ENCODE measurements at places on chromosomes 7 and 10.
A peak's percentile ranks its signal among the peaks of the same experiment; 100 is the strongest.

GRCh38 chr10:61845950-61846268 is 55.6 kb upstream of the ARID5B start:
- no peak for DNase-seq

- DNase-seq, result no peak
Measured at GRCh38 chr7:73870041-73870492, 9.1 kb downstream of the TMEM270 start.

DNA sequence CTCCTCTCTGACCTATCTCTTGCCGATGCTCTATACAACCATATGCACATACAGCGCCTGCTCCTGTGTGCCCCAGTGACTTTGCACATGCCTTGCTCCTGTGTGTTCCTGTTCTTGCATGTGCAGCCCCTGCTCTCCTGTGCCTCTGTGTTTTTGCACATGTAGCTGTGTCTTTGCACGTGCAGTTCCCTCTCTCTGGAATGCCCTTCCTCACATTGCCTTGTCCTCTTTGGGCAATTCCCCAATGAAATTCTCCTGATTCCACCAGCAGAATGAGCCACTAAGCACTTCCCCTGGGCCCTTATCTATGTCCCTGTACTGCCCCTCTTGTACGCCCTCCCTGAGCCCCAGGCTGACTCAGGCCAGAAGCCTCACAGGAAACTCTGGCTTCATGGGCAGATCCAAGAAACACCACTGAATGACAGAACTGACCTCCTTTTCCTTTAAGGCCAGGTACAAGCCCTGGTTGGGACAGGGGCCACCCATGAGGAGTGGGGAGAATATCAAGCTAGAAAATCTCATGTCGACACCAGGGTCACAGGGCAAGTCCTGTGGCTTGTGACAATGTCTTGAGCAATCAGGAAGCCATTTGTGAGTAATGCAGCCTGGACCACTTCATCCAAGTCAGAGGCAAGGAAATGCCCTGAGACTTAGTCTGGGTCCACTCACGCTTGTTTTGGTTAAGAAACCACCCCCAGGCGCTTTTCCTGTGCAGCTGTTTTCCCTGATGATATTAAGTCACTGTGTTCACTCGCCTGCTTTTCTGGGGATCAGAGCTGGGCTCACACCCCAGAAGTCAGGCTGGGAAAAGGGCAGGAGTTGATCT is 1.9 kb upstream of the ARHGAP22 start:
- no peak for DNase-seq

- no peak for DNase-seq
Measured at GRCh38 chr10:11475831-11476434, 135.5 kb downstream of the USP6NL start.

DNA sequence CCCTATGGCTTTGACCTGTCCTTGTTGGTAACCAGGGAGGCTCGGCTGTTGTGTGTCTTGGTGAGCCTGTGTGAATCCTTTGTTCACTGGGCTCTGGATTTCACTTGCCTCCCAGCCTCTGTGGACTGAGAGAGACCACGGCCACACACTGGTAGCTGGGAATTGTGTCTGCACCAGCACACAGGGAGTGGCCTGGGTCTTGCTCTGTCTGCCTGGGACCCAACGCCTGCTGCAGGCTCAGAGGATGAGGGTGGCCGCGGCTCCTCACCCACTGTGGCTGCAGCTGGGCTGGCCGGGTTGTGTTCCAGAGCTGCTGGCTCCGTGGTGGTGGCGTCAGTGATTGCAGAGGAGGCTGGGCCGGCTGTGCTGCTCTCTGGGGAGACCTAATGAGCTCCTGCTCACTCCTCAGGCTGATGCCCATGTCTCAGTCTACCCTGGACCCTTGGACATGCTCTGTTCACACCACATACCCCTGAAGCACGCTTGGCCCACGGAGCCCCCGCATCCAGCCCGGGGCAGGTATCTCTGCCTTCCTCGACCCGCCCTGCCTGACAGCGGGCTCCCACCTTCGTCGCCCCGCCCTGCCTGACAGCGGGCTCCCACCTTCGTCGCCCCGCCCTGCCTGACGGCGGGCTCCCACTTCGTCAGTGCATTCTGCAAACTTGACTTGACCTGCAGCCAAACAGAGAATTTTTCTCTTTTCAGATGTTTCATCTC is 328.5 kb downstream of the ADARB2 start:
- no peak for DNase-seq

GRCh38 chr7:28509251-28510025 is 97.1 kb downstream of the CREB5 start:
- no peak for DNase-seq

- no peak for DNase-seq
Measured at GRCh38 chr10:121710207-121710606, 112.0 kb upstream of the FGFR2 start.

DNA sequence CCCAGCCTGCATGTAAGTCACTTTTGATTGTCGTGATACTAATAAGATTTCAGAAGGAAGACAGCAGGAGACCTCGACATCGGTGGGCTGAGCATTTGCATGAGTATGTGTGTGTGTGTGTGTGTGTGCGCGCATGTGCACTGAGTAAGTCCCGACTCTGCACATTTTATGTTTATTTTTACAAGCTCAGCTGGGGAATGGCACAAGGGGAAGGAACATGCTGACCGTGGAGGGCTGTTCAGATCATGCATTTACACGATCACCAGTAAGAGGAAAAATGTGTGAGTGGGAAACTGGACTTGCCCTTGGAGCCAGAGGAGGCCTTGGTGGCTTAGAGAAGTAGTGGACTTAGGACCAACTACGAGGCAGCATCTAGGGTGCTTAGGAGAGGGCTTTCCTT is 41.3 kb downstream of the IL2RA start:
- no peak for DNase-seq

GRCh38 chr10:28180654-28181053 is 122.2 kb downstream of the MPP7 start:
- no peak for DNase-seq

DNA sequence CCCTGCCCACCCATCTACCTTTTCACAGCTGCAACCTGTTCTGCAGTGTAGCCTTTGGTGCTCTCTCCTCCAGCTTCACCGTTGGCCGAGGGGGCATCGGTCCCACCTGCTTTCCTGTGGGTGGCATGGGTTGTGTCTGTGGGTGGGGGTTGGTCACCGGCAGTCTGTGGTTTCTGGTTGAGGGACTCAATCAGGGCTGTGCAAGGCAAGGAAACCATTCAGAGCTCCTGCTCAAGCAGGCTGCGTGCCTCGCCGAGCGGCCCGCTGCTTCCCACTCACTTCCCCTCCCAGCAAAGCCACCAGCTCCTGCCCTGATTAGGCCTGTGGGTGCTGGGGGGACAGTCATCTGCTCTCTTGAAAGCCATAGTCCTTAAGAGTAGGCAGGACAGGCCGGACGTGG is 9.8 kb downstream of the DNAJB12 start:
- DNase-seq, result peak; percentile 39

DNA sequence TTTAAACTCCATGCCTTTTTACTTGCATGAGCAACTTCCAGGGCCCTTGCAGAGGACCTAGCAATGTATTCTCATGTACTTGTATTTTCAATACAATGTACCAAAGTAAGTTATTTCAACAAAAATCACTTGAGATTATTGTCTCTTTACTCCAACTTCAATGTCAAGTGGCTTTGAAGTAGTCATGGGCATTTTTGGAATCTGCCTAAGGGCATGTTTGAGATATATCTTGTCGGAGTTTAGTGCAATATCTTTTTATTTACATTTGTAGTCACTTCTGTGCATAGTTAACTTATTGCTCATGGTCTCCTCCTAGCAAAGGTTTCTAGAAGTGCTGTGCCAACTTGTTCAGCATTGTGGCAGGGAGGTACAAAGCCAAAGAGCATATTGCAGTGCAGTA is 508.7 kb upstream of the SEMA3D start:
- no peak for DNase-seq

DNA sequence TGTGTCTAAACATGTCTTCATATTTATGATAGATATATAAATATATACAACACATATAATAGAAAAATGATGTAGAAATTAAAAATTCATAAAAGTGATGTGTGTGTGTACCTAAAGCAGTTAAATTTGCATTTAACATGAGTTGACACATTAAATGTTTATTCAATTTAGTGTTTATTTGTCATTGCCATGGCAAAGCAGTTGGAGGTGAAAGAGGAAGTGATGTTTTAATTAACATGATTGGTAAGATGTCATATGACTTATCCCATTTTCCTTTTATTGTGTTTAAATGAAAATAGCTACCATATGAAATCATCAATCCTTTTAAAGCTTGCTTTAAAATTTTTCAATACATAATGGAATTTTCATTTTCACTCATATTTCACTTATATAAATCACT is 452.6 kb downstream of the SUGCT start:
- DNase-seq, result no peak

- no peak for DNase-seq
Measured at GRCh38 chr10:12156367-12157123, 27.1 kb downstream of the SEC61A2 start.

GRCh38 chr7:4137552-4137951 is 544.5 kb upstream of the FOXK1 start:
- DNase-seq, result no peak

- DNase-seq, result no peak
Measured at GRCh38 chr10:117553815-117554172, 11.2 kb downstream of the EMX2 start.

DNA sequence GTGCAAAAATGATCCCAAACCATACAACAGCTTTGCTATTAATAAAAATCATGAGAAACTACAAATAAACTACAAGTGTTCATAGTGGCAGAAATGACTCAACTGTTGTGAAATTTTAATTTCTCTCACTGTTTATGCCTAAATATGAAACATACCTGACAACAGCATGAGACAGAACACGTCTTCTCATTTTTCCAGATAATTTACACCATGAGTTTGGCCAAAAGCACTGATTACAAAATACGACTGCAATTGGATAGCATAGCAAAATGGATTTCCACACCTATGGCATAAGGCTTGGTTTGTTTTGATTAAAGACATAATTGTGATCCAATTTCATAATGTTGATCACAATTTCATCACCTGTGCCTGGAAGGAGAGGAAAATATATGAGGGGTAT is 608.6 kb downstream of the GATA3 start:
- no peak for DNase-seq

DNA sequence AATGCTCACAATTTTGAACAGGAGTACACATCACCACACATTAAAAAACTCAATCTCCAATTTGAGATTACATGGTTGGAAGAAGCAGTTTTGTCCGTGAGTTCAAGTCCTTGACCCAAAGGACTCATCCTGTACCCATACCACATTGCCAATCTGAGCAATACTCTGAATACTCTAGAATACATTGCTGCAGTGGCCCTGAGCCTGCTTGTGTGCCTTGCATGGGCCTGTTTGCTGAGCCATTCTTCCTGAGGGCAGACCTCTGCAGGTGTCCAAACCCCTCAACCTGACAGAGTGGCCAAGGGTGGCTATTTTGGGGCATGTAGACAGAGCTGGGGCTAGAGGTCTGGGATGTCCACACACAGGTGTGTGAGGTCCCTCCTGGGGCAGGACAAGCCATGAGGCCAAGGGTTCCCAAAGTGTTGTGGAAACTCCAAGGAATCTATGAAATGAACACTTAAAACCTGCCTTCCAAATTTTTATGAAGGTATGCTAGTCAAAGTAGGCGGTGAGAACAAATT is 15.5 kb downstream of the AGMO start:
- no peak for DNase-seq

- DNase-seq, result no peak
Measured at GRCh38 chr10:113751181-113751732, at the start of gene PLEKHS1. TSS of gene PLEKHS1 (plus strand) at chr10:113751682. CDS start at chr10:113755278, 3,596 bp downstream.

GRCh38 chr7:93402944-93403343 is 170.8 kb downstream of the VPS50 start:
- no peak for DNase-seq

- no peak for DNase-seq
Measured at GRCh38 chr10:86547296-86547695, 25.7 kb upstream of the WAPL start.

- DNase-seq, result no peak
Measured at GRCh38 chr10:121081306-121081705, 230.1 kb downstream of the WDR11 start.

GRCh38 chr10:5387169-5387568 is 17.5 kb downstream of the TUBAL3 start:
- no peak for DNase-seq

GRCh38 chr10:69088801-69089501 is 1.0 kb downstream of the SRGN start:
- peak; percentile 67 for DNase-seq

DNA sequence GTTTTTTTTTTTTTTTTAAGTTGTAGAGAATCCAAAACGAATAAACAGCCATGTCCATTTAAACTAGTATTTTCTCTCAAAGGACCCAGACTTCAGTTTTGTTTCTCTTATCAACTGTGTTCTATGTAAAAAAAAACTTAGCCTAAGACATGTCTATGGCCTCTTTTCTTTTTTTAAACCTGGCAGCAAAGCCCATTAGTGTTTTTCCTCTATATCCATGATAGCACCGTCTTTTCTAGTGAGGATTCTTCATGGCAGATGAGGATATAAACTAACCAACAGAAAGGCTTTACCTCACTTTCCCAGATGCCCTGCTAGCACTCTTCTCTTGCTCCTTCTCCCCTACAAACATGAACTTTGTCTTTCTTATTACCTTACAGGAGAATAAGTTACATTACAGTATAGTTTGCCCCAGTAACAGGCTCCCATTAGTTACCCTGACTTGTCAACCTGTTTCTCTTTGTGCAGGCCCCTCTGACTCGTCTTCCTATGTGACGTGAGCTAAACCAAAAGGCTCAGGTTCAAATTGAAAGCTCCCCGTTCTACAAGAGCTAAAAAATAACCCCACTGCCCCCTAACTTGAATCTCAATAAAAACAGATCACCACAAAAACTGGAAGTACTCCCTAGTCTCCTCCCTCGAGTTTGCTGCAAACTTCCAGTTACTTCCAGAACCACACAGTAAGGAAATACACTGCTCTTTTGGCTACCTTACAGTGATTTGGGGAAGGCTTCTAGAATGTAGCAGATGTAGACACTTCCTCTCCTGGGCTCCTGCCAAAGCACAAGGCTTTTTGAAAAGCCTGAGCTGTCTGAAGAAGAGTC is 20.1 kb downstream of the P4HA1 start:
- peak; percentile 10 for DNase-seq

- no peak for DNase-seq
Measured at GRCh38 chr7:114334989-114335388, 79.6 kb upstream of the FOXP2 start.

GRCh38 chr7:117284692-117285091 is 38.2 kb downstream of the WNT2 start:
- DNase-seq, result no peak

DNA sequence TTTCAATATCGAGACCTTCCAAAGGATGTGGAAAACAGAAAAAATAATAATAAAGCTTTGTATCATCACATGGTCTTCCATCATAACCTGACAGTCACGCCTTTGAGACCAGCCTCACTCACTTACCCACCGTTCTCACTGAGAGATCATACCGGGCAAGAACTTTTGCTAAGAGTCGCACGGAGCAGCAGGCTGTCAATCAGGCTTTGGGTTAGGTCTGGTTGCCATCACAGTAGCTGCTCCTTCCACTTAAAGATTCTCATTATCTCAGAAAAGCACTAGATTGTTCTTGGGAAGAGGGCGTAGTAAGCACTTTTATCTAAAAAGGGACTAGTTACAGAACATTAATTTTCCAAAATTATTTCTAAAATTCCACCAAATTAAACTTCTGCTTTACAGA is 2.0 kb downstream of the RELN start:
- no peak for DNase-seq

- DNase-seq, result no peak
Measured at GRCh38 chr7:1679966-1680730, 10.1 kb downstream of the ELFN1 start.

Measured in activated T-cell treated with anti-CD3 and anti-CD28 coated beads, Interleukin-2, amount 50 U/mL, for 72 hours (primary cell).